Osteocyte (in vitro differentiated cells): ENCODE measurements at places on chromosomes 12 and 14. TPM values are rescaled to one million over a fixed set of nuclear protein-coding genes. Genes with fewer than 3 reads are reported as not detected.
A peak's percentile ranks its signal among the peaks of the same experiment; 100 is the strongest.

GRCh38 chr12:54028314-54029201 lies at the start of gene HOXC6:
TSS of gene HOXC6 (plus strand) at chr12:54028440. CDS start at chr12:54028522, 82 bp downstream.
- peaks cover 87% of the 10 kb centered on the region for H3K27me3 ChIP-seq
- no peak within 1 kb of the TSS for H3K27ac ChIP-seq
- no peaks in the 10 kb centered on the region for H3K36me3 ChIP-seq
- DNase-seq: no peak
- peaks cover 19% of the 10 kb centered on the region for H3K4me1 ChIP-seq
- H3K4me3 ChIP-seq: no peak within 1 kb of the TSS

- H3K4me3 ChIP-seq: peak within 1 kb of the TSS; percentile 68
- H3K27me3 ChIP-seq: peaks cover 69% of the 10 kb centered on the region
These were observed at the start of gene PPP4R4 for GRCh38 chr14:94173885-94174603. TSS of gene PPP4R4 (plus strand) at chr14:94174322. CDS start at chr14:94174466, 144 bp downstream.

Gene STAB2
- total RNA-seq: not detected in 2 replicates

Gene ARHGDIB
- total RNA-seq: 13.8 and 14.4 TPM in 2 replicates

Gene TMEM132D
- 15.2 and 16.8 TPM in 2 replicates for total RNA-seq

Gene FAM222A
- total RNA-seq: 1.2 and 1.5 TPM in 2 replicates

Gene ENDOU
- not detected in 2 replicates for total RNA-seq

GRCh38 chr14:76862546-76863282 lies 36.5 kb downstream of the LRRC74A start:
- peaks cover 15% of the 10 kb centered on the region for H3K4me1 ChIP-seq
- no peak overlapping the region for H3K27ac ChIP-seq
- no peak overlapping the region for H3K4me3 ChIP-seq
- H3K36me3 ChIP-seq: no peaks in the 10 kb centered on the region
- DNase-seq: no peak

DNA sequence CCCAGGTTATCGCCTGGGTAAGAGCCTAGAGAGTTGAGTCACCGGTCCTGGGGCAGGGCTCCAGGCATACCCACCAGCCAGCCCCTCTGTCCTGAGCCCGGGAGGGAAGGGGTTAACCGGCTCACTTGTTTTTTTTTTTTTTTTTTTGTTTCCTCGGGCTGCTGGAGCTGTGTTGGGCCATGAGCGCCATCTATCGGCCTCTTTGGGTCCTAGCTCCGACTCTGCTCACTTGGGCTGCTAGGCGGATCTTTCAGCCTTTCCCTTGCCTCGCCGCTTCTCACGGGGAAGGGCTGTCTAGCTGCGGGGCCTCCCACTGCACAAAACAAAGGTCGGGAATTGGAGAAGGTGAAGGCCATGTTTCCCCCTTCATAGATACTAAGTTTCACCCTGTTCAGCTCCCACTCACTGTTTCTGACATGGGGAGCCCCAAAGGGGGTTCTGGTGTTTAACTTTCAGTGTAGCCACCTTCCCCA lies 2.8 kb upstream of the SMUG1 start:
- H3K4me3 ChIP-seq: no peak overlapping the region
- H3K4me1 ChIP-seq: peaks cover 17% of the 10 kb centered on the region
- peaks cover 2% of the 10 kb centered on the region for H3K36me3 ChIP-seq
- H3K27ac ChIP-seq: no peak overlapping the region
- DNase-seq: peak; percentile 91
- H3K27me3 ChIP-seq: peaks cover 50% of the 10 kb centered on the region

Gene KRT78
- total RNA-seq: not detected in 2 replicates

DNA sequence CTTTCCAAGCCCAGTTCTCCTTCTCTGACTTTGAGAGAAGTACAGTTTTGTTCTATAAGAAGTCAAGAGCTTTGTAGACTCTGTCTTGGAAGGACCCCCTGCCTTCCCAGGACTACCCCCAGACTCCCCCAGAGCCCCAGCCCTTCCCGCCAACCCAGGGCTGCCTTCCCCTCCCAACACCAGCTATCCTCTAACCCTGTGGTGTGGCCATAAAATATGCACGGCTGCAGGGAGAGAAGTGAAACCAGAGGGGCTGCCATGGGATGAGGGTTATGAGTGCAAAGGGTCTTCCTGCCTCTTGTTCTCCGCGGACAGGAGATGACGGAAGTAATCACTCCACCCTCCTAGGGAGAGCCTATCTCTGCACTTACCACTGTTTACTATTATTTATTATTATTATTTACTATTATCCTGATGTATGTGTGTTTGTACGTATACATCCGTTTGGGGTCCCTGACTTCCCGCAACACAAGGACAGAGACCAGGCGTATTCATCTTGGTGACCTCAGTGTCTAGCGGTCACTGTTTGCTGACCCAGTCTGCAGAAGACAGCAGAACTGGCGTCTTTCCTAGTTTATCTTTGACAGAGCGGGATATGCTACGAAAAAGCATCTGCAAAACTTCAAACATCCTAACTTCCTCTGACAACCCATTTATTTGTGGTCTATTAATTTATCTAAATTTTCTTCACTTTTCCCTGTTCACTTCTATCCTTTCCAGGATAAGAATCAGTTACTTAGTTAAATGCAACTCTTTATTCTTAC lies 3.5 kb upstream of the SCNN1A start:
- no peaks in the 10 kb centered on the region for H3K27me3 ChIP-seq
- peaks cover 48% of the 10 kb centered on the region for H3K4me1 ChIP-seq
- H3K36me3 ChIP-seq: no peaks in the 10 kb centered on the region
- H3K4me3 ChIP-seq: no peak overlapping the region

DNA sequence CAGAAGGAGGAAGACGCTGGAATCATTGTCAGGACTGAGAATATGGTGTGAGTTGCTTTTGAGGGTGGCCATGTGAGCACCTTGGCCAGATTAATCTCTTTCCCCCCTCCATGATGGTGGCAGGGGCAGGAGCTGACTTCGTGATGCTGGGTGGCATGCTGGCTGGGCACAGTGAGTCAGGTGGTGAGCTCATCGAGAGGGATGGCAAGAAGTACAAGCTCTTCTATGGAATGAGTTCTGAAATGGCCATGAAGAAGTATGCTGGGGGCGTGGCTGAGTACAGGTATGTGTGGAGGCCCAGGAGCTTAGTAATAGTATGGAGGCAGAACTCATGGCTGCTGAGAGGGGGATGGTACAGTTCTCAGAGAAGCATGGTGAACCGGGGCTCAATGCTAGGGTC lies 4.3 kb downstream of the TINF2 start:
- H3K27me3 ChIP-seq: no peaks in the 10 kb centered on the region
- no peak overlapping the region for H3K4me3 ChIP-seq
- H3K4me1 ChIP-seq: peaks cover 51% of the 10 kb centered on the region
- H3K27ac ChIP-seq: no peak overlapping the region

GRCh38 chr12:6664902-6665301 lies 2.0 kb upstream of the ING4 start:
- no peak overlapping the region for H3K27ac ChIP-seq
- peaks cover 23% of the 10 kb centered on the region for H3K36me3 ChIP-seq
- no peak overlapping the region for H3K4me3 ChIP-seq
- no peaks in the 10 kb centered on the region for H3K27me3 ChIP-seq
- H3K4me1 ChIP-seq: peaks cover 19% of the 10 kb centered on the region

- no peaks in the 10 kb centered on the region for H3K36me3 ChIP-seq
- H3K4me3 ChIP-seq: no peak overlapping the region
- no peak for DNase-seq
- H3K4me1 ChIP-seq: peaks cover 15% of the 10 kb centered on the region
- no peak overlapping the region for H3K27ac ChIP-seq
These were observed 962 bp upstream of the KERA start for GRCh38 chr12:91058786-91059185.

Gene TMEM120B
- total RNA-seq: 10.2 and 13.2 TPM in 2 replicates

GRCh38 chr12:119399301-119399700 lies 64.8 kb downstream of the CCDC60 start:
- no peaks in the 10 kb centered on the region for H3K36me3 ChIP-seq
- H3K4me3 ChIP-seq: no peak overlapping the region
- no peak overlapping the region for H3K27ac ChIP-seq
- DNase-seq: no peak
- H3K27me3 ChIP-seq: no peaks in the 10 kb centered on the region
- no peaks in the 10 kb centered on the region for H3K4me1 ChIP-seq

- H3K4me1 ChIP-seq: no peaks in the 10 kb centered on the region
- no peak overlapping the region for H3K4me3 ChIP-seq
- no peak overlapping the region for H3K27ac ChIP-seq
- H3K36me3 ChIP-seq: no peaks in the 10 kb centered on the region
- peaks cover 15% of the 10 kb centered on the region for H3K27me3 ChIP-seq
- no peak for DNase-seq
These were observed 272.4 kb upstream of the CRY1 start for GRCh38 chr12:107365703-107366102.

DNA sequence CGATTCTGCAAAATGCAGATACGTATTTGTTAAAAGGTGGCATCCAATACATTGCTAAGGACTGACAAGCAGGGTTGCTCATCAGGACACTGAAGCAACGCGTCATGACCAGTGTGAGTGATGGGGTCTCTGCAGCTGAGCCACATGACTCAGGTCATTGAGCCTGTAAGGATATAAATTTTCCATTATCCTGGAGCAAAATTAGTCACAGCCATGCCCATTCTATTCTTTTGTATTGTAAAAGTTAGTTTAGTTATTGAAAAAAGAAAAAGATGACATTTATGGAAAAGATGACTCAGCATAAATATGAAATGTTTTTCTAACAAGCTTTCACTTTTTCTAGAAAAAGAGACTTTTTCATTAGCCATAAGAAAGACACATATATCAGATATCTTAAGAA lies 268.0 kb upstream of the TMEM132C start:
- DNase-seq: no peak
- H3K4me3 ChIP-seq: no peak overlapping the region
- H3K27ac ChIP-seq: peak overlapping the region; percentile 39
- H3K4me1 ChIP-seq: peaks cover 14% of the 10 kb centered on the region
- no peaks in the 10 kb centered on the region for H3K36me3 ChIP-seq
- H3K27me3 ChIP-seq: no peaks in the 10 kb centered on the region

GRCh38 chr14:102203382-102203781 lies 63.7 kb downstream of the WDR20 start:
- DNase-seq: no peak
- no peaks in the 10 kb centered on the region for H3K4me1 ChIP-seq
- no peak overlapping the region for H3K27ac ChIP-seq
- no peak overlapping the region for H3K4me3 ChIP-seq
- H3K27me3 ChIP-seq: no peaks in the 10 kb centered on the region

- H3K4me3 ChIP-seq: no peak overlapping the region
- DNase-seq: no peak
- H3K27ac ChIP-seq: no peak overlapping the region
- H3K36me3 ChIP-seq: peaks cover 20% of the 10 kb centered on the region
- no peaks in the 10 kb centered on the region for H3K27me3 ChIP-seq
These were observed 25.7 kb downstream of the PYM1 start for GRCh38 chr12:55901881-55902490.

DNA sequence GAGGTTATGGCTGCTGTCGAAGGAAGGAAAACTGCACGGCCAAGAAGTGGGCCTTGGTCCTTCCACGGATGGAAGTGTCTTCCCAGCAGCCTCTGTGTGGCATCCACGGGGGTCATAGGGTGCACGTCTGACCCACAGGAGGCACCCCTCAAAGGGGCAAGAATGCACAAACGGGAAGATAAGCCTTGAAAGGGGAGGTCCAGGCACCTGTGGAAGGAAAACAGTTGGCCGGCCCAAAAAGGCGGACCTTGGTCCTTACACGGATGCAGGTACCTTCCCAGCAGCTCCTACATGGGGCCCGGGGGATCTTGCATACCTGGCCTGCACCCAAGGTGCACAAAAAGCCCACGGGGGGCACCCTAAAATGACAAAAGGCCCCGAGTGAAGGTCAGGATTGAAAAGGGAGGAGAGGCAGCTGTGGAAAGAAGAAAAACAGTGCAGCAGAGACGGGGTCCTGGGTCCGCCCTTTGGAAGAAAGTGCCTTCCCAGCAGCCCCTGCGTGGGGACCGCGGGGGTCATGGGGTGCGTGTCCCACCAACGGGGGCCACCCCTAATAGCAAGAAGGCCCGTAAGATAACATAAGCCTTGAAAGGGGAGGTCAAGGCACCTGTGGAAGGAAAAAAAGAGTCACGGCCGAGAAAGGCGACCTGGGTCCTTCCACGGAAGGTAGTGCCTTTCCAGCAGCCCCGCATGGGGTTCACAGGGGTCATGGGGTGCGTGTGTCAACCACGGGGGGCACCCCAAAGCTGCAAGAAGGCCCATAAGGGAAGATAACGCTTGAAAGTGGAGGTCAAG lies 276.1 kb downstream of the ALG10 start:
- no peaks in the 10 kb centered on the region for H3K27me3 ChIP-seq
- no peaks in the 10 kb centered on the region for H3K4me1 ChIP-seq
- H3K27ac ChIP-seq: no peak overlapping the region
- no peak overlapping the region for H3K4me3 ChIP-seq
- no peaks in the 10 kb centered on the region for H3K36me3 ChIP-seq

DNA sequence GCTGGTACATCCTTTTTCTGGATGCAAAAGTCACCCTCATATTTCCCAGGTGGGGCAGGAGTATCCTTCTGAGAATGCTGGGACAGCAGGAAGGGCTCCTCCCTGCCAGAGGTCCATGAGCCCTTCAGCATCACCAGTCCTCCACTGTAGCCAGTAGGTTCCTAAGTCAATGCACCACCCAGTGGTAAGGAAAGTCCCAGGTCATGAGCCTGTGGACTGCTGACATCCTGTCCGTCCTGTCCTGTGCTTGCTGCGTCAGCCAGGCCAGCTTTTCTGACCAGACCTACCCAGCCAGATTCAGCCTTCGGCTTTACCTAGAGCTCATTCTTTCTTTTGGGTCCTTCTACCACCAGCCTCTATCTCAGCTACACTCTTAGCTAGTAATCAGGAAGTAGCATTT lies 23.0 kb upstream of the ACTN1 start:
- H3K27ac ChIP-seq: no peak overlapping the region
- peaks cover 23% of the 10 kb centered on the region for H3K4me1 ChIP-seq
- no peak for DNase-seq
- no peaks in the 10 kb centered on the region for H3K36me3 ChIP-seq

DNA sequence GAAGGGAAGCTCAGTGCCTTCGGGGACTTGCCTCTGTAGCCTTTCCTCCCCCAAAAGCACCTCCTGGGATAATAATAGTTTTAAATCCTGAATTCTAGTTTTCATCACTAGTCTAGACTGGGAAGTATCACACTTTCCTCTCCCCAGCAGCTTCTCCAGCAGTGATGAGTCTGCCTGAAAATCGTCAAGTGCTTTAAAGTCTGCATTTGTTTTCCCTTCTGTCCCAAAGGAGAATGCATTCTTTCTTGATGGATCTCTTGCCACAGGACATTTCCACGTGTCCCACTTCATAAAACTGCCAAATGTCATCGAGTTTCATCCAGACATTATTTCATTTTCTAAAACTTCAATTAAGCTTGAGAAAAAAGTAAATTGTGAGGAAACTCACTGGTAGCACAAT lies 15.0 kb downstream of the CSRP2 start:
- DNase-seq: no peak
- peaks cover 18% of the 10 kb centered on the region for H3K36me3 ChIP-seq
- peaks cover 43% of the 10 kb centered on the region for H3K4me1 ChIP-seq
- peak overlapping the region; percentile 87 for H3K27ac ChIP-seq

DNA sequence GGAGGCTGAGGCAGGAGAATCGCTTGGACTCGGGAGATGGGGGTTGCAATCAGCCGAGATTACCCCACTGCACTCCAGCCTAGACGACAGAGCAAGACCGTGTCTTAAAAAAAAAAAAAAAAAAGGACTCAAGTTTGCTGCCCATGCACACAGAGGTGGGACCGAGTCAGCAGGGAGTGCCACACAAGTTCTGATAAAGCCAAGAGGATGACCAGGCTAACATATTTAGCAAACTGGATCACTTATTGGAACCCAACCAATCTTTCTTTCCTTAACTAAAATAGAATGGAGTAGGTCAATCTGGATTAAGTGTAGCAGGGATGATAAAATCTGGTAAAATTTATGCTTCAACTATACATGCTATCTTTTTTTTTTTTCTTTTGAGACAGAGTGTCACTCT lies 190.4 kb upstream of the FOXN3 start:
- H3K27me3 ChIP-seq: no peaks in the 10 kb centered on the region
- DNase-seq: no peak
- no peak overlapping the region for H3K27ac ChIP-seq
